Stimulated activated CD8-positive, alpha-beta memory T cell treated with anti-CD3 and anti-CD28 coated beads, Interleukin-15, amount 100 ng/mL, for 24 hours (primary cell): ENCODE measurements at places on chromosomes 3 and 15.

DNA sequence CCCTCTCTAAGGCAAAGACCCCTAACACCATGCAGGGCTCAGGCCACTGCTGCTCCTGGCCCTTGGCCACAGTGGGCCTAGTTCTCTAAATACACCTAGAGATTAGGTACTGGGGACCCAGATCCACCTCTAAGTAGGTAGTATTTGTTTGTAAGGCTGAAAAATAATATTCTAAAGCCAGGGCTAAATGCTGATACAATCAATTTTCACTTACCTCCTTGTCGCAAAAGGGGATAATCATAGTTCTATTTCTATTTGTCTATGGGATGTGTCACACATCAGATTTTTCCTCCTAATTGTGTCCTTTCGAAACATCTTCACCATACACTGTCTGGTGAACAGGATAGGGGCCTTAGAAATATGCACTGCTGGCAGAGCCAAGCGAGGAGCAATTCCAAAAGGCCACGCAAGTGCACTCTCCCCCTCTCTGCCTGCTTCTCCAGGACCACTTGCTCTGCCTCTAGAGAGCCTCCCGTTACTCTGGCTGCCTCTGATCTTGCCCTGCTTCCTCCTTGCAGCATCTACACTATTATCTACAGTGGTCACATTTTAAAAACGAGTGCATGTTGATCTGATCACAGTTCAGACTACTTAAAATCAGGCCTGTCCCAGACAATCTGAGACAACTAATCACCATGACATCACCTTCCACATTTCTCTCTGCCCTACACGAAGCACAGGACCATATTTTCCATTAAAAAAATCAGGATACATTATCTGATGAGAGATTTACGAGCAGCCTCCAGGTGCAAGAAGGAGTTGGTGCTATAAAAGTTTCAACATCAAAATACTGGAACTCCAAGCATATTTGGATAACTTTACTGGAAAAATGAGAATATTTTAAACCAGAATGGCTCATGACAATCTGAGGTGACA, 115.4 kb downstream of the MYLK start:
- DNase-seq: no peak

DNA sequence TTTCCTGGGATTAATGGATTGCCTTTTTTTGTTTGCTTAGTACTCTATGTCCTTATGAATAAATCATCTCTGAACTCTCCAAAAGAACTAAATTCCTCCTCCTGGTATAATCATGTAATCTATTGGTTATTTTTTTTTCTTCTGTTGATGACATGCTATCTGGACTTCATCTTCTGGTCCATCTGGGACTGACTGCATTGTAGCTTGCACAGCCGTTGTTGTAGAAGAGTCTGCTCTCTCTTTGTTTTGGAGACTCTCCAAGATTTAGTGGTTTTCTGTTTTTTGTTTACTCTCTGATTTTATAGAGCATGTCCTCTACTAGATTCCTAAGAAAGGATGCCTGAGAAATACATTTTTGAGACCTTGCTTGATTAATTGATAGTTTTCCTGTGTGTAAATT, 19.1 kb downstream of the IREB2 start:
- DNase-seq: no peak

GRCh38 chr3:105674437-105675065, 194.3 kb downstream of the CBLB start:
- no peak for DNase-seq

GRCh38 chr3:11510001-11510340, 133.7 kb downstream of the VGLL4 start:
- DNase-seq: no peak

GRCh38 chr3:39404943-39405686, 1.4 kb upstream of the RPSA start:
- no peak for DNase-seq

DNA sequence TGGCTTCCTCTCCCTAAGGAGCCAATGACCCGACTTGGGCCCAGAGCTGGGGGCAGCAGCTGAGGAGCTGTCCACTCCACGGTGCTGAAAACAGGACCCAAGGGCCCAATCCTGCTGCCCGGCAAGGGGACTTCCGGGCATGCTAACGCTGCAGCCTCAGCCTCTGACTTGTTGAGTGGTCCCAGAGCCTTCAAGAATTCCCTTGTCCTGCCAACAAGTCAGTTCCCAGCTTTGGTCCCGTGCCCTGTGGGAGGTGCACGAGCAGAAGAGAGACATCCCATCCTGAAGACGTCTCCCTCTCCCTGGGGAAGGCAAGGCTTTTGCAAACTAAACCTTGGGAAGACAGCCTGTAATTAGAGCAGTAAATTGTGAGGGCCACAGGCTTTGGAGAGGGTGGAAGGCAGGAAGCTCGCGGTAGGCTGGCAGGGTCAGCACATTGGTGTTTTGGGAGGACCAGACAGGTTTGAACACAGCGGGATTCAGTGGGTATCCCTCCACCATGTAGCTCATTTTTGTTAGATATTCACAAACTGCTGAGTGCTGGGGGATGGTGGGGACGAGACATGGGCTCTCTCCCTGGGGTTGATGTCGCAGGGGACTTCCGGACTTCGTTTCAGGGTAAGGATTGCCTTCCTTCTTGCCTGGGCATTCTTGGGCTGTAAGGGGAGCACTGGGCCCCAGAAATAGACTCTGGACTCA, 29.8 kb upstream of the PRR23E start:
- no peak for DNase-seq

- no peak for DNase-seq
Observed at GRCh38 chr3:14231145-14231990, 52.8 kb downstream of the LSM3 start.

GRCh38 chr15:75713338-75713895, 769 bp upstream of the CSPG4 start:
- DNase-seq: no peak

DNA sequence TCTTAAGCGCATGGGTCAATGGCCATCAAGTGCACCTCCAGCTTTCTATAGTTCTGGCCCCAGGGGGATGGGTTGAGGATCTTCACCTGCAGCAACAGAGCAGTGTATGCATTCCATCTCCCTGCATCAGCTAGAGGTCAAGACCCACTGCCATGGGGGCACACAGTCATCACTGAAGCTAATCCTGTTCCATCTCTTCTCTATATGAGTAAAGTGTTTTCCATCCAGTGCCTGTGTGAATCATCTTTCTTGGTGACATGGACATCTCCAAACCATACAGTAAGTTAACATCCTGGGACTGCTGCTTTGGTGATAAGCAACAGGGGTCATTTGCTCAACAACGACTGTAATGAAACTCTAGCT, 4.4 kb upstream of the ENTPD3 start:
- DNase-seq: no peak

- no peak for DNase-seq
Observed at GRCh38 chr3:71310980-71311660, 272.4 kb downstream of the FOXP1 start.

DNA sequence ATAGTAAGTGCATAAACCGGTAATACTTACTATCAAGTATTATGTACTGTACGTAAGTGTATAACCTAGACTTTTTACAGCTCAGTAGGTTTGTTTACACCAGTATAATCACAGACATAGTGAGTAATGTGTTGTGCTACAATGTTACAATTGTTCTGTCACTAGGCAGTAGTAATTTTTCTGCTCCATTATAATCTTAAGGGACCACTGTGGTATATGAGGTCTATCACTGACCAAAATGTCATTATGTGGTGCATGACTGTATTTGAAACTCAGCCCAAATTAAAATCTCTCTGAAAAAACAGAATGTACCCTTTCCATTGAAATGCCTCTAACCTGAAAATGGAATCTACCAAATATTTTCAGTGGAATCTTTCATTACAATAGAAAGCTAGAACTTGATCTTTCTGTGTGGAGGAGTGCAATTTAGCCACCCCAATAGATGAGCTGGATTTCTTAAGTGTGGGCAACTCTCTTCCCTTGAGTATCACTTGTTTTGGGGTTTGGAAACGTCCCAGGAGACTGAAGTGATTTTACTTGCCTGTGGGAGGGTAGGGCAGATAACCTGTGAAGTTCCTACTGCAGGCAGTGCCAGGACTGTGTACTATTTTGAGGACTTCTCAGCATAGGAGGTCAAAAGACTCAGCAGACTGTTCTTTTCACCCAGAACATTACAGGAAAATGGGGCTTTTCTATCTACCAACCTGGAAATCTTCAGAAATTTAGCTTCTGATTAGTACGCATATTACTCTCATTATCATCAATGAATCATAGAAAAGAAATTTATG, 50.9 kb downstream of the FAM98B start:
- no peak for DNase-seq

GRCh38 chr3:78257951-78258530, 1218.1 kb downstream of the ROBO2 start:
- DNase-seq: no peak

- no peak for DNase-seq
Observed at GRCh38 chr3:10251006-10251405, 2.7 kb downstream of the TATDN2 start.
